WTC11 (cell line): ENCODE measurements at places on chromosomes 12 and 14.

- H3K27ac ChIP-seq, result no peak overlapping the region
- DNase-seq, result no peak
- H3K36me3 ChIP-seq, result no peaks in the 10 kb centered on the region
- no peak overlapping the region for H3K4me3 ChIP-seq
These were observed 12.2 kb downstream of the CLMN start for GRCh38 chr14:95307402-95308041.

DNA sequence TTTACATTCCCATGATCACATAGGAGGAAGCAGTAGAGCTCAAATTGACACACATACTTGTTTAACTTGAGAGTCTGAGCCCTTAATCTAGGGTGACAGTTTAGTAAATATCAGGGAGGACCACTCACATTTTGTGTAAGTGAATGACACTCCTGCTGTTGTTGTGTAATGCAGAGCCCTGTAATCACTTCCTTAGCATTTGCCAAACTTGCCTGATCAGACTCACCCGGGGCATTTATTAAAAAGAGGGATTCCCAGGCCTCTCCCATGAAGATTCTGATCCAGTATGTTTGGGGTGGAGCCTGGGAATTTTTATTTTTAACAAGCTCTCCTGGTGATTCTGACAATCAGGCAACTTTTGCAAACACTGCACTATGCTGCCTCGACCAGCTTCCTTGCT, 119.6 kb downstream of the NUAK1 start:
- peaks cover 3% of the 10 kb centered on the region for H3K4me1 ChIP-seq
- no peak overlapping the region for H3K27ac ChIP-seq
- DNase-seq, result no peak
- peaks cover 6% of the 10 kb centered on the region for H3K27me3 ChIP-seq
- H3K36me3 ChIP-seq, result peaks cover 36% of the 10 kb centered on the region
- no peak overlapping the region for H3K4me3 ChIP-seq

- no peak overlapping the region for H3K4me3 ChIP-seq
- no peaks in the 10 kb centered on the region for H3K36me3 ChIP-seq
- peaks cover 24% of the 10 kb centered on the region for H3K4me1 ChIP-seq
- no peaks in the 10 kb centered on the region for H3K27me3 ChIP-seq
These were observed 262.6 kb upstream of the SFSWAP start for GRCh38 chr12:131448254-131448795.

DNA sequence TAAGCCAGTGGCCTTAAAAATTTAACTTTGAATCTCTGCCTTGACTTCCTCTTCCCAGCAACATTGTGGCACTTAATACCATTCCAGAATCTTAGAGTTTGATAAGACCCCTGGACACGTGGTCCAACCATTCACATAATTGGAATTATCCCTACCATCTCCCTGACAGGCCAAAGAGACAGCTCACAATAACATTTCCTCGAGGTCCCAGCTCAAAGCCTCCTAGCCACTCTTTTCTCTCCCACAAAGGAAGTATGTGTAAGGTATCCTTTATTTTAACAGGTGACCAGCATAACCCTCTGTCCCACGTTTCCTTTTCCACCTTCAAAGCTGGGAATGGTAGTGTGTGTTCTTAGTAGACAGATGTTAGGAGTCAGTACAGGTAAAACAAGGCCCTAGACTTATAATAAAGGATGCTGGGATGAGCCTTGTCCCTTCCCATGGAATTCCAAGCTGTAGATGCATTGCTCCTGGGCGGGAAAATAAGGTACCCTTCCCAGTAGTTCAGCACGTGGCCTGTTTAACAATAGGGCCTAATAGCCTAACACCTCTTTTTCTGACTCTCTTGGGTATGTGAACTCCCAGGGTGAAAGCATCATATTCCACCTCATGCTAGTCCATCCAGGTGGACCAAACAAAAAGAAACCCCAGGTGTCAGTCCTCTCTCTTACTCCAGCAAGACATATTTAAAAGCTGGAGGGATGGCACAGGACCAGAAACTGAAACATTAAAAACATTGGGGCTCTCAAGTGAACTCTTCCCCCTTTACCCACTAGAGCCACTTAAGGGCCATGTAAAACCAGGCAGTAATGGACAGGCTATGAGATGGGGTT, 37.5 kb upstream of the COL2A1 start:
- no peak overlapping the region for H3K27ac ChIP-seq
- peaks cover 26% of the 10 kb centered on the region for H3K4me1 ChIP-seq
- H3K27me3 ChIP-seq, result peaks cover 33% of the 10 kb centered on the region
- H3K36me3 ChIP-seq, result peaks cover 22% of the 10 kb centered on the region
- no peak overlapping the region for H3K4me3 ChIP-seq

- H3K27me3 ChIP-seq, result no peaks in the 10 kb centered on the region
- no peak overlapping the region for H3K4me3 ChIP-seq
- DNase-seq, result no peak
- H3K36me3 ChIP-seq, result no peaks in the 10 kb centered on the region
These were observed 306.6 kb downstream of the SLC6A15 start for GRCh38 chr12:84605983-84606382.

GRCh38 chr14:58985786-58986185, 202.7 kb upstream of the DAAM1 start:
- 0 out of 2 replicates have a peak, but pooled peaks cover 3% of the 10 kb centered on the region for H3K36me3 ChIP-seq
- no peak overlapping the region for H3K27ac ChIP-seq
- no peaks in the 10 kb centered on the region for H3K27me3 ChIP-seq
- H3K4me3 ChIP-seq, result no peak overlapping the region
